ENCODE measurements at places on chromosomes 7 and 10.

- no peak for DNase-seq
Measured at GRCh38 chr7:106883456-106884026, 18.5 kb downstream of the PIK3CG start.

DNA sequence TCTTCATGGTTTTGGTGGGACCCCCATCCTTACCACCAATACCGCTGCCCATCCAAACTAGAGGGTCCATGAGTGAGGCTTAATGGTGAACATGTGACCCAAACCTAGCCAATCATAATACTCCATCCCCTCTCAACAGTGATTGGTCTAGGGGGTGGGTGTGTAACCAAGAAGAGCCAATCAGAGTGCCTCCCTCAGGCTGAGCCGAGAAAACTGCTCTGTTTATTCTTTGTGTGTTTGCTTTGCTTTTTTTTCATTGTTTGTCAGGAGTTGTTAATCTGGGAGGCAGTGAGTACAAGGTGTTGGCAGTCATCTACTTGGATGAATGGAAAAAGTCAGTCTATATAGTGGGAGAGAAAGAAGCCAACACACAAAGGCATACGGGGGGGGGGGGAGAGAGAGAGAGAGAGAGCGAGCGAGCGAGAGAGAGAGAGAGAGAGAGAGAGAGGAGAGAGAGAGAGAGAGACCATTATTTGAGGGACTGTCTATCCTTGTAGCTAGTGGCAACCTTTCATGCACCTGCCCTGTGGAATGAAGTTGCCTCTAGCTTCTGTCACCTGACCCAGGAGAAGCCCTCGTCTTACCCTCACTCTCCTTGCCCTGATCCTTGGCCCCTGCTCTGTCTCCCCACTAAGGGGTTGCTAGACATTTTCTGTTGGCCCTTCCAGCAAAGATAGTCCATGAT lies 441.7 kb downstream of the TYW1 start:
- no peak for DNase-seq

DNA sequence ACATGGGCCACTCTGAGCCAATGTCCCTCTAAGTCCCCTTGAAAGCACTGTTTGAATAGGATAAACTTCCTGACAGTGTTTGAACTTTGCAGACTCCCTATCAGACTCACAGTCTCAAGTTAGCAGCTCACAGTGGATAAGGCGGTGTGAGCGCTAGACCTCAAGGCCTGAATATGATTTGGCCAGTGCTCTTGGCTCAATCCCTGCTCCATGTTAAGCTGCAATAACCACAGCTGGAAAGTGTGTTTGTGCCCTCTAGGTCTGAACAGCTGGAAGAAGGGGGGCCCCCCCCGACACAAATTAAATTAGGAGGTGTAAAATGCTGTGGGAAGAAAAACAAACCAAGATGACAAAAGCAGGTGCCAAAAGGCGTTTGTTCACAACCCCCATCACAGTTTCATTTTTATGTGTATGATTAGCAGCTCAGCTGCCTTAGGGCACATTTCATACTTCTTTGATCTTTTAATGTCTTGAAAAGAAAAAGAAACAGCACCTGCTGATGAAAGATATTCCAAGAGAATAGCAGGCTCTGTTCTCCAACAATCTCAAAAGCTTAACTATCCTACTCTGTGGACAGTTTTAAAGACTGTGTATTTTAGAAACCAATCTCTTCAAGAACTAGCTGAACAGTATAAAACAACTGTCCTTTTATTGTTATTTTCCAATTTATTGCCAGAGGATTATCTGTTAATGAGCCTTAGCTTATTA lies 167.6 kb downstream of the SNX13 start:
- no peak for DNase-seq

DNA sequence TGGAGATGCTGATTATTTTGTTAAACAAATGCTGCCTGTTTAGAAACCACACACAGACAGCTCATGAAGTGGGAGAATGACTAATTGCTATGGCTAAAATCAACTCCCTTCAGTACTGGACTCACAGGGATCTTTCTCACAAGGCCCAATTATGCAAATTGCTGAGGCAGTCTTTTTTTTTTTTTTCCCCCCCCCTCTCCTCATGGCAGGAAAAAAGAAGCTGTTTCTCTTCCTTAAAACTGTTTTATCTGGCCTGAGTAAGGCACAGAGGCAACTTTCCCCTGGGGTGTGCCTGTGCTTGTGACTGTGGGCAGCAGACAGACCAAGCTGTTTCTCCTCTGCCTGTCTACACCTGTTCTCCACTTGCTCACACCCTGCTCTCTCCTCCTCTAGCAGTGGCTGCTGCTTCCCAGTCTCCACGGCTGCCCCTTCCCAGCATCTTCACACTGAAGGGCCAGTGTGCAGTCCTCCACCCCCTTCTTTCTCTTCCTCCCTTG lies 65.4 kb upstream of the STEAP1B start:
- DNase-seq: no peak
